Stimulated activated naive B cell treated with anti-CD40 and anti-IgM and Interleukin-4, amounts not matched to agents 10 μg/mL and 1 μg/mL and 100 μg/mL, for 72 hours (primary cell): ENCODE measurements at places on chromosomes 3 and 15.

DNA sequence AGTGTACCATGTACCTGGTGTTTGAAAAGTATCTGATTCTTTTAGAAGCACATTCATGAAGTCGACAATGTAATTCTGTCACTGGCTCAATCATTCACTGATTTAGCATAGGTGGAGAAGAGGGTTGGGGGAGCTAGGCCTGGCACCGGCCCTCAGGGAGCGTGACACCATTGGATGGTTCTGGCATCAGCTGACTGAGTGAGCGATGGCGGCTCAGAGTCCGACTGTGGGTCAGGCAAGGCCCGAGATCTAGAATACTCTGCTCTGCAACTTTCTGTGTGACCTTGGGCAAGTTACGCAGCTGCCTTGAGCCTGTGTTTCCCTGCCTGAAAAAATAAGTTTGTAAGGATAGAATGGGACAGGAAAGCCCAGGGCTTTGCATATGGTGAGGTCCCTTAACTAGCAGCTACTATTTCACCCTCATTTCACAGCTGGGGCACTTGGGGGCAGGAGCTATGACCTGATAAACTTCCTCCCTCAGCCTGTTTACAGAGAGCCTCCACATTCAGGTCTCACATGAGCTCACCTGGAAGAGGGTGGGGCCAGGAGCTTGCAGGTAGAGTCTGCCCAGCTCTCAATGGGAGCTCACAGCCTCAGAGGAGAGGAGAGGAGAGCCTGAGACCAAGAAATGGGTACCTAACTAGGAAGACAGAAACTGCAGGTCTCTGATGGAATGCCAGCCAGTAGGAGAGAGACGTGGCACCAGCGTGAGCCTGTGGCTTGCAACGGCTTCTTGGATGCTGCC, 153.7 kb upstream of the TLE3 start:
- H3K4me3 ChIP-seq: no peak overlapping the region
- H3K36me3 ChIP-seq: no peaks in the 10 kb centered on the region
- H3K4me1 ChIP-seq: peaks cover 57% of the 10 kb centered on the region
- H3K27me3 ChIP-seq: peaks cover 15% of the 10 kb centered on the region
- DNase-seq: no peak

DNA sequence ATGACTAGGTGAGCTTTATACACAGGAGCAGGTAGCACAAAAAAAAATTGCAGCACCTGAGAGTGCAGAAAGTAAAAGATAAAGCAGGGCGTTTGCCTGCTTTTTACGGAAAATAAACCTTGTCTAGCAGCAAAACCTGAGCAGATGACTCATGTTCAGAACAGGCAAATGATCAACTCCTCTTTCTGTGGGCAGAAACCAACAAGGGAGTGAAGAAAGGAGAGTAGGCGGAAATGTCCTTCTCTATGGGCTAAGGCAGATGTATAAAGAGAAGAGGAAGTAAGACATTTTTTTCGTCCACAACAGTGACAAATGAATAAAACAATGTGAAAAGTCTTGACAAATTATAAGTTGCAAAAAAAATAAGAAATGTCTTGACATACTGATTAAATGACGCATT, 24.5 kb upstream of the GMNC start:
- no peak overlapping the region for H3K4me3 ChIP-seq
- H3K36me3 ChIP-seq: no peaks in the 10 kb centered on the region
- no peak for DNase-seq

GRCh38 chr3:194871864-194872668, 186.4 kb downstream of the FAM43A start:
- peak overlapping the region; percentile 67 for H3K27ac ChIP-seq
- peak overlapping the region; percentile 7 for H3K4me3 ChIP-seq
- peaks cover 27% of the 10 kb centered on the region for H3K27me3 ChIP-seq
- H3K36me3 ChIP-seq: no peaks in the 10 kb centered on the region

DNA sequence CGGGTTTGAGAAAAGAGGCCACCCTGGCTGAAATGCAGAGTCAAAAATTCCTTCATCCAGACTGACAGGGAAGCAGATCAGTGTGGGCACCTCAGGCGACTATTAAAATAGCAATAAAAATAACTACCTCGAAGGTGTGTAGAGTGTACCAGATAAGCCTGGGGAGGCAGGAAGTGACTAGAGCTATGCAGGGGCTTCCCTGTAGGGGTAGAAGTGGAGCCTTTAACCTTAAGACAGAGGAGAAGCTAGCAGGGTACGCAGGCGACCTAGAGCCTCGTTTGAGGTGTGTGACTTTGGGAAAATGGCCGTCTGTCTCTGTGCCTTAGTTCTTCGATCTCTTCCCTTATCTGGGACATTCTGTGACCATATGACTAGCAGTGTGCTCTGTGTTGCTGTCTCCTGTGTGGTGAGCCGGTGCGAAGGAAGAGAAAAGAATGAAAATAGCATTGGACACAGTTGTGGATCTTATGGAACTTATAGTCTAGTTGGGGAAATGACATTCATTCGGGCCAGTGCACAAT, 17.6 kb downstream of the BHLHE40 start:
- DNase-seq: no peak
- no peaks in the 10 kb centered on the region for H3K27me3 ChIP-seq
- peak overlapping the region; percentile 25 for H3K27ac ChIP-seq
- H3K36me3 ChIP-seq: no peaks in the 10 kb centered on the region

DNA sequence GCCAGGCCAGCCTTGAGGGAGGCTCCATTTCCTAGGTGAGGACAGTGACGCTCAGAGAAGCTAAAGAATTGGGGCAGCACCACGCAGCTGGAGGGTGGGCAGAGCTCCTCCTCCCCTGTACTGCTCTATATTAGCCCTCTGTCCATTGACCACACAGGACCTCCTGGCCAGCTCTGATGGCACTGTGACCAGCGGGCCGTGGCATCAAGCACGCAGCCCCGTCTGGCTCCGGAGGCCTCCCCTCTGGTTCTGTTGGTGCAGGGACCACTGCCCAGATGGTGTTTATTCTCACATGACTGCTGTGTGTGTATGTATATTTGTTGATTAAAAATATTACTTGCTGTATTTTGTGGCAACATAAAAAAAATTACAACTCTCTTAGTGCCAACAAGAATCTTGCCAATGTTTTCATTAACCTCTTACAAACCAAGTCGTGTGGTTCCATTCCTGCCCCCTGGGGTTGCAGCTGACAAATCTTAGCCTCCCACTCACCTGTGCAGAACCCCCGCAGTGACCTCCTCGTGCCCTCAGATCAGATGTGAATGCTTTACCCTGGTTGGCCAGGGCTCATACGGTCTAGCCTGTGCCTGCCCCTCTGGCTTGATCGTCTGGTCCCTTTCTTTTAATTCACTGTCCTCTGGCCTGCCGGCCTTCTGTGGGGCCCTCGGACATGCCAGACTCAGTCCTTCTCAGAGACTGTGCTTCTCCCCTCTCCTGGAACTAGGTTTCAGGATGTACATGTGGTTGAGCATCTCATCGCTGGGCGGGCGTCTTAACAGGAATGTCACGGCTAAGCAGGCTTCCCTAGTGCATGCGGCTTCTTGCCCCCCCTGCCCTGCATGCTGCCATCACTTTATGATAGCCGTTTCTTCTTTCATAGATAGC, 14.8 kb downstream of the CHCHD6 start:
- H3K4me1 ChIP-seq: peaks cover 14% of the 10 kb centered on the region
- no peak overlapping the region for H3K4me3 ChIP-seq
- H3K27ac ChIP-seq: no peak overlapping the region

DNA sequence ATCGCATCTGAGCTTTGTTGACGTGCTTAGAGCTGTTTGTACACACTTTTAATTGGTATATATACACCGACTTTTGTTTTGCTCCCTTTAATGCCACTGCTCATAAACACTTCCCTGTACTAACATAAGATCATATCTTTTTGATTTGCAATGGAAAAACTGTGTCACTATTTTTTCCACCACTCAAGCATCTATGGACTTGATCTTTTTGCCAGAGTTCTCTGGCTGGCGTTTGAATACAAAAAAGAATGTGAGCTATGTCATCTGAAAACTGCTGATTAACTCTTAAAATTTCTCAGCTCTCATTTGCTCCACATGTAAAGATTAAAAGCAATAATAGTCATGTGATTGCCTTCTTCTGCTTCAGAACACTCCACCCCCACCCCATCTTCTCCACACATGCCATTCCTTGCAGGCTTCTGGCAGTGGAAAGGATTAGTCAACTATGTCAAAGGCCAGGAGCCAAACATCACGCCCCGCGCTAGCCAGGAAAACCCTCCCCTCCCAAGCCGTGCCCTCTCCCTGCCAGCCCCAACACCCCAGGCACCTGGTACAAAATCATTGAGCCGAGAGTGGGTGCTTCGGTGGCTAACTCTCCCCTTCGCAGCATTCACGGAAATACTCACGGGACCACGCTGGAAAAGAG, 123.4 kb upstream of the MEF2A start:
- H3K4me3 ChIP-seq: peak overlapping the region; percentile 71
- H3K27me3 ChIP-seq: no peaks in the 10 kb centered on the region
- no peaks in the 10 kb centered on the region for H3K36me3 ChIP-seq
- H3K4me1 ChIP-seq: peaks cover 40% of the 10 kb centered on the region

GRCh38 chr3:188792793-188793192, 379.0 kb upstream of the TPRG1 start:
- peaks cover 6% of the 10 kb centered on the region for H3K36me3 ChIP-seq
- no peak overlapping the region for H3K27ac ChIP-seq
- no peak for DNase-seq
- no peaks in the 10 kb centered on the region for H3K27me3 ChIP-seq
- peaks cover 23% of the 10 kb centered on the region for H3K4me1 ChIP-seq
- H3K4me3 ChIP-seq: no peak overlapping the region

- peaks cover 53% of the 10 kb centered on the region for H3K27me3 ChIP-seq
- no peak overlapping the region for H3K4me3 ChIP-seq
- H3K27ac ChIP-seq: no peak overlapping the region
- H3K4me1 ChIP-seq: no peaks in the 10 kb centered on the region
- no peak for DNase-seq
Measured at GRCh38 chr15:101545548-101546505, 56.3 kb upstream of the PCSK6 start.

GRCh38 chr15:58340176-58340575, 91.6 kb upstream of the LIPC start:
- no peaks in the 10 kb centered on the region for H3K36me3 ChIP-seq
- no peaks in the 10 kb centered on the region for H3K27me3 ChIP-seq
- H3K4me3 ChIP-seq: no peak overlapping the region

- DNase-seq: no peak
- H3K27me3 ChIP-seq: peaks cover 12% of the 10 kb centered on the region
- H3K36me3 ChIP-seq: no peaks in the 10 kb centered on the region
- H3K27ac ChIP-seq: no peak overlapping the region
Measured at GRCh38 chr3:113270068-113270467, 58.7 kb downstream of the BOC start.

DNA sequence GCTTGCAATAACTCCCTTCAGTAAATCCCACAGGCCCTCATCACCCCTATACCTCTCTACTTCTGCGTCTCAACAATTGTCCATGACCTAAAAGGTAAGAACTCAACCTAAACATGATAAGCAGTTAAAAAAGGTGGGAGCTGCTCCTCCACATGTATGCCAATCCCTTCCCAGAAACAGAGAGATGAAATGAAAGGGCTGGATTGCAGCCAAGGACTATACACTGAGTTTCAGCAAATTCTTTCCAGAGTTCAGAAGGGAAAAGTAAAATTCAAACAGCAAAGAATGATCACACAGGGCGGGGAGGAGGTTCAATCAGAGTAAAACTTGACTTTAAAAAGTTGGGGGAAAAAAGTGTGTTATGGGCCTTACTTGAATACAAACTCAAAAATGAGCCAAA, 27.5 kb downstream of the PLOD2 start:
- no peaks in the 10 kb centered on the region for H3K4me1 ChIP-seq
- no peak overlapping the region for H3K4me3 ChIP-seq
- no peaks in the 10 kb centered on the region for H3K36me3 ChIP-seq
- DNase-seq: no peak
- H3K27me3 ChIP-seq: no peaks in the 10 kb centered on the region
